M059J (cell line): ENCODE measurements at places on chromosomes 6 and 20. TPM values are rescaled to one million over a fixed set of nuclear protein-coding genes. Genes with fewer than 3 reads are reported as not detected.

DNA sequence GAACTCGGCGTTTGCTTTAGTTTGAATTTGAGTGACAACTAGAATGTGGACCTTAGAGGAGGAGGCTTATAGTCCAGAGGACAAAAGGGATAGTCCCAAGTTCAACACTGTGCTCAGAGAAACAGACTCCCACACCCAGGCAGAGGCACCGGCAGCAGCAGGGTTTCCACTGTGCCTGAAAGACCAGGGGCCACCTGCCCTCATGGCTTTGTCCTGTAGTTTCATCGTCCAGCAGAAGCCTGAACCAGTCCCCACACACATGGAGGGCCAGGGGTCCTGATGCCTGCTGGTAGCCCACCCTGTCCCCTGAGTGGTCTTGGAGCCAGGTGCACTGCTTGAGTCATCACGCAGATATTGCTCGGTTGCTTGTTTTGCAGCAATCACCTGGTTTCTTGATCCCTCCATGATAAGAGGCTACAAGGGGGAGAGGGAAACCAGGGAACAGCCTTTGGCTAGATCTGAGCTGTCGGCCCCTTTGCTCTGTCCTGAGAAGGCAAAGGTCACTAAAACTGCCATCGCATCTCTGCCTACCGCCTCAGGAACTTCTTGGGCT, 7.2 kb upstream of the ACSS1 start:
- DNase-seq, result no peak

Gene PAX1
- not detected in 2 replicates for total RNA-seq

GRCh38 chr6:131281471-131282270, 146.4 kb downstream of the AKAP7 start:
- no peak for DNase-seq

- no peak for DNase-seq
Measured at GRCh38 chr20:62796699-62797491, 622 bp downstream of the MRGBP start.

GRCh38 chr6:43579171-43579570, 3.2 kb downstream of the POLH start:
- DNase-seq, result peak; percentile 41

GRCh38 chr20:17601957-17602356, 32.1 kb downstream of the DSTN start:
- DNase-seq, result no peak

DNA sequence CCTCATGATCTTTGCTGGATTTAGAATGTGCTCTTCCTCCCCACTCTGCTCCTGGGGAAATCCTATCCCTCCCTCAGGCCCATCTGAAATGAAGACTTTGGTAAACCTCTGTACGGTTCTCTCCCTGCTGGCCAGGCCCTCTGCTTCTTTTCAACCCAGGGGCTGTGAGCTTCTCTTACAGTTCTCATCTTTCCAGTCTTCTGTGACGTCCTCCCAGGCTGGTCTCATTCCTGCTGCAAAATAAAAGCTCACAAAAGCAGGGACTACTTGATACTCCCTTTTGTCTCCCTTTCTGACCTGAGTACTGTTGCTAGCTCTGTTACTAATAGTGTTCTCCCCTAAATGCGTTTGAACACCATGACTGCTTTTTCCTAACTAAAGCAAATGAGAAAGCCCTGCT, 46.3 kb downstream of the UNC5CL start:
- DNase-seq, result no peak

GRCh38 chr6:72042088-72042487, 155.7 kb downstream of the RIMS1 start:
- DNase-seq, result peak; percentile 7

DNA sequence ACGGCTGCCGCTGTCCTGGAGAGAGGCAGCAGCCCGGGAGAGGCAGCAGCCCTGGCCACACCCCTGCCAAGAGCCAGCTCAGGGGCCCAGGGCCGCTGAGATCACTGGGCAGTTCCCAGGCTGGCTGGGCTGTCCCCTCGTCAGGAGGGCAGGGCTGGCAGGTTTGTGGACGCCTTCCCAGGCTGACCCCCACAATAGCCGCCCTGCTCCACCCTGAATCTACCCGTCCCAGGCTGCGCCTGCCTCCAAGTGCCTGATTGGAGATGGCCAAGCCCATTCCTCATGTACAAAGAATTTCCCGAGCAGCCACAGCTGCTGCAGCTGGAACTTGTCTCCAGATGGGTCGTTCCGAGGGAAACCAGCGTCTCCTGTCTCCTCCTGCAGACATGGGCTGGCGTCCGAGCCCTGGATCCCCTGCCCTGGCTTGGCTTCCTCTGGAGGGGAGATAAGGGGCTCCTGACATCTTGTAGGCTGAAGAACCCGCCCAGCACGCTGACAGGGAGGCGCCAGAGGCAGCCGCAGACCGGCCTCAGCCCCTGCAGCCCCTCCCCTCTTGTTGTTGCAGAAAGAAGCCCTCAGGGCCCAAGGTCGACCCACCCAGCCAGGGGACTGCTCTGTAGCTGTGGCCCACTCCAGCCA, 9.4 kb upstream of the GATA5 start:
- peak; percentile 40 for DNase-seq

Gene TFEB
- 6.1 and 7.2 TPM in 2 replicates for total RNA-seq

DNA sequence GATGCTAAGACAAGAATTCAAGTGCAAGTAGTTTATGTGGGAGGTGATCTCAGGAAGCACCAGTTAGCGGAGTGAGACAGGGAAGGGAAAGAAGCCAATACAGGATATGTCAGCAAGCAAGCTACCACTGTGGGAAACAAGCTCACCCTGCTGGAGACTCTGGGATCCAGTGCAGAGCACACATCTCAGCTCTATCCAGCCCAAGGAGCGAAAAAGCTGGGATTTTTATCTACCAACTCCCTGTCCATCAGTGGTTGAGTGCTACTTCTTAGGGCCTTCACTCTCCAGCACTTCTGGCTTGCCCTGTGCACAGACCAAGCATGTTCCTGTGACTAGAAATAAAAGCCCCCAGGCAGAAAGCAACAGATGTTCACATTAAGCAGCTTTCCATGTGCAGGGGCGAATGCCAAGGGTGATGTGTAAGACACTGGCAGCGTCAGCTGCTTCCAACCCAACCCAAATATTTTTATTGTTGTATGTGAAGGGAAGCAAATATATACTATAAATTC, 10.8 kb upstream of the RNF24 start:
- peak; percentile 76 for DNase-seq

Gene FAM83B
- total RNA-seq, result 0.10 and 0.20 TPM in 2 replicates

DNA sequence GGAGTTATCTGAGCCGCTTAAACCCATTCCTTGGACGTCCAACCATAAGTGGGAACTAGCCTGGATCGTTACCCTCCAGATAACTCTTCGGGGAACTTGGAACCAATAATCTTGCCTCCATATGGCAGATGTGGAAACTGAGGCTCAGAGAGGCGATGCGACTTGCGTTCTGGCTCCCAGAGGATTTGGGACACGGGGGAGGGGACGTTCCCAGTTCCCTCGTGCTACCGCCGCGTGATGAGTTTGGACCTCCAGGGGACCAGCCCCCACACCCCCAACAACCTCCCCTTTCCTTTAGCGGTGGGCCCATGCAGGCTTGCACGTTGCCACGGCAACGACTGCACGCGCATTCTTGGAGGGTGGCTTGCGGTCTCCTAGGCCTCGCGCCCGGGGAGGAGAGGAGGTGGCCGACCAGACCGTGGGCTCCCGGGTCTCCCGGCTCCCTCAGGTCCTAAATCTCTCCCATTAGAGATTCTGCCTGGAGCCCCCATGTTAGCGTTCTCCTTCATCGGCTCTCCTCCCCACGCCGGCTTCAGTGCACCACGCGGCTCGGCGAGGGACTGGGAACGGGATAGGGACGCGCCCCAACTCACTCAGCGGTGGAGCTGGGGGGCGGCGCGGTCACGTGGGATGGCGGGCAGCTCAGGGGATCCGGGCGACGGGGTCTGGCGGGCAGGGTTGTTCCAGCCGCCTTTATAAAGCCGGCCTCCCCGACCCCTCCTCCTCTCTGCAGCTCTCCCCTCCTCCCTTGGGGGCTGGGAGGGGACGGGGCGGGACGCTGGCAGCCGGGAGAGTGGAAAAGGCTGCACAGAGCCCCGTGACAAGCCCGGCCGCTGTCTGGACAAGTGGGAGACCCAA, at the start of gene PLTP:
TSS of gene PLTP (minus strand) at position 670 of the 858 bp plus-strand sequence. CDS start 703 bp downstream, outside the sequence.
- DNase-seq, result peak; percentile 82

Gene TTBK1
- under 0.01 TPM in 1 of 2 replicates, not detected in the other for total RNA-seq

- no peak for DNase-seq
Measured at GRCh38 chr6:162913206-162913605, 185.4 kb downstream of the PACRG start.

- DNase-seq, result no peak
Measured at GRCh38 chr20:63028461-63028921, 21.7 kb upstream of the BHLHE23 start.

GRCh38 chr6:72761761-72762160, 139.9 kb downstream of the KCNQ5 start:
- no peak for DNase-seq

DNA sequence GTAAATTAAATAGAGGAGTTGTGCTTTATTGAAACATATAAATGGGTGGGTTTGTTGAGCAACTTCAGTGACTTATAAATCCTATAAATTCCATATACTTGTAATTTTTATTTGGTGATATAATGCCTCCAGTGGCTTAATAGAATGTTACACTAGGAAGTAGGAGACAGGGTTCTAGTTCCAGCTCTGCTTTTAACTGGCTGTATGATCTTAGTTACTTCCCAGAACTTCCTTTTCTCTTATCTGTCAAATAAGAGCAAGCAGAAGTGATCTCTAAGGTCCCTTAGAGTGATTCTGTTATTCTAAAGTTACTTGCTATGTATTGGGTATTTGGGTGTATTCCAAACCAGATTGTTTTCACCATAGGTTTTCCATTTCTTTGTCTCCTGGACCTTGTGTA, 10.2 kb downstream of the ZSCAN23 start:
- no peak for DNase-seq

GRCh38 chr6:17004269-17004668, 97.6 kb upstream of the STMND1 start:
- no peak for DNase-seq

GRCh38 chr6:150925590-150925928, 60.1 kb downstream of the MTHFD1L start:
- no peak for DNase-seq

DNA sequence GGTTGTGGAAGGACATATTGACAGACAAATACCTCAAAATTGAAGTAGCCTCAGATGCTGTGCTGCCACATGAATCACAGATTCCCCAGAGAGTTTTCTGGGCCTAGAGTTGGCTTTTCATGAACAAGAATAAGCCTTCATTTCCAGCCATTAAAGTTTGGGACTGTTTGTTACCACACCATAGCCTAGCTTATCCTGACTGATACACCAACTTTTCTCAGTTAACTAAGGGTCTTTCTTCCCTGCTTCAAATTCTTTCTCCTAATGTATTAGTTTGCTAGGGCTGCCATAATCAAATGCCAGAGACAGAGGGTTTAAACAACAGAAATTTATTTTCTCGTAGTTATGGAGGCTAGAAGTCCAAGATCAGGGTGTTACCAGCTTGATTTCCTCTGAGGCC, 237.4 kb upstream of the ZFP64 start:
- no peak for DNase-seq

GRCh38 chr20:35838205-35838604, 66.4 kb downstream of the PHF20 start:
- DNase-seq, result no peak

DNA sequence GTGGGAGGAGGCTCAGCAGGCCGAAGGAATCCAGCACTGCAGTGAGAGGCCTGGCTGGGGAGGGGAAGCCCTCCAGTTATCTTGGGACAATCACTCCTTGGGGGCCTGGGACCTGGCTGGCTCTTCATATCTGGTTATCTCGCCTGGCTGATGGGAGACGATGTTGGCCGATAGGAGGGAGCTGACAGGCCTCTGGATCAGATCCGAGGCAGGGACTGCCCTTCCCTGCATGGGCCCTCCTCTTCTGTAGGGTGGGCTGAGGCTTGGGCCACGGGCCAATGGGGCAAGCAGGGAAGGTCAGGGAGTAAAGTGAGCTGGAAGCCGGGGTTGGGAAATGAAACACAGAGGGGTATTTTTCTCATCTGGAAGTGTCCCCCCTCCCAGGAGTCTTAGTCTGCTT, 25.2 kb downstream of the MANBAL start:
- DNase-seq, result no peak

- peak; percentile 57 for DNase-seq
Measured at GRCh38 chr6:54267798-54268197, 40.4 kb upstream of the TINAG start.

GRCh38 chr20:62060631-62061541, 4.8 kb downstream of the TAF4 start:
- no peak for DNase-seq

DNA sequence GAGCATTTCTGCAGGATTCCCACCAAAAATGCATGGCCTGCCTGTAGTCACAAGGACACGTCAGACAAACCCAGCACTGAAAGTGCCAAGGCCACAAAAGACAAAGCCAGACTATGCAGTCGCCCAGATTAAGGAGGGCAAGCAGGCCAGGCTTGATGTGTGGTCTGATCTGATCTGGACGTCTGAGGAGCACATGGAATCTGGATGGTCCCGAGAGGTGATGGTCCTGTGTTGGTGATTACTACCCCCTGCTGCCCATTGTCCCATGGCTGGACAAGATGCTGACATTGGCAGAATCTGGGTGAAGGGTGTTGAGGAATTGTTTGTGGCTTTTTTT, 17.1 kb downstream of the NPEPL1 start:
- no peak for DNase-seq

Gene EDN1
- 12.5 and 16.4 TPM in 2 replicates for total RNA-seq

DNA sequence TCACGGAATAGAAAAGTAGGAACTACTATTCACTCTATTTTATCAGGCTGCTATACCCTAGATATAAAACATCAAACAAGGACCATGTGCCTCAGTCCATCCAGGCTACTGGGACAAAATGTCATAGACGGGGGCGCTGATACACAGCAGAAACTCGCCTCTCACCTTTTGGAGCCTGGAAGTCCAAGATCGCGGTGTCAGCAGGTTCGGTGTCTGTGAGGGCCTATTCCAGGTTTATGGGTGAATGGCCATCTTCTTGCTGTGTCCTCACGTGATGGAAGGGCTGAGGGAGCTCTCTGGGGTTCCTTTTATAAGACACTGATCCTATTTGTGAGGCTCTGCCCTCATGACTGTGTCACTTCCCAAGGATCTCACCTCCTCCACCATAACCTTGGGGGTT, 89.5 kb downstream of the DLL1 start:
- DNase-seq, result no peak

Gene PBOV1
- not detected in 2 replicates for total RNA-seq

GRCh38 chr6:125431971-125432370, 130.2 kb upstream of the HDDC2 start:
- no peak for DNase-seq

Gene TRIM40
- not detected in 2 replicates for total RNA-seq

Gene PEX3
- total RNA-seq, result 31.4 and 38.1 TPM in 2 replicates

DNA sequence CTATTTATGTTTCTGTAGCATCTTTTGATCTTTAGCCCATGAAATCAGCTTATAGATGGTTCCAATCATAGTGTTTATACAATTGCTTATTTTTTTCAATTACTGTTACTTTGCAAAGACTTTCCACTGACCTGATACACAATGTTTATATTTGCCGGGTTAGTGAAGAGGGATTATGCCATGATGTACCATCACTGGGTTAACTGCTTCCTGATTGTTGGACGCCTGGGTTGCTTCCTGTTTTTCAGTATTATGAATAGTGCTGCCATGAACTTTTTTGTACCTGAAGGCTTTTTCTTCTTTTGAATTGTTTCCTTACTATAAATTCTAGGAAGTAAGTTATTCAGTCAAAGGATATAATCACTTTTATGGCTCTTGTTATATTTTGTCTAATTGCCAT, 6.9 kb downstream of the MANBAL start:
- DNase-seq, result peak; percentile 50

Gene PRICKLE4
- 0.12 and 0.30 TPM in 2 replicates for total RNA-seq

GRCh38 chr20:1345756-1346093, 16.8 kb upstream of the SDCBP2 start:
- DNase-seq, result no peak
